ENCODE measurements at places on chromosomes 12 and 14.

- no peak for DNase-seq
These were observed 10.2 kb upstream of the DHRS7 start for GRCh38 chr14:60175255-60175902.

DNA sequence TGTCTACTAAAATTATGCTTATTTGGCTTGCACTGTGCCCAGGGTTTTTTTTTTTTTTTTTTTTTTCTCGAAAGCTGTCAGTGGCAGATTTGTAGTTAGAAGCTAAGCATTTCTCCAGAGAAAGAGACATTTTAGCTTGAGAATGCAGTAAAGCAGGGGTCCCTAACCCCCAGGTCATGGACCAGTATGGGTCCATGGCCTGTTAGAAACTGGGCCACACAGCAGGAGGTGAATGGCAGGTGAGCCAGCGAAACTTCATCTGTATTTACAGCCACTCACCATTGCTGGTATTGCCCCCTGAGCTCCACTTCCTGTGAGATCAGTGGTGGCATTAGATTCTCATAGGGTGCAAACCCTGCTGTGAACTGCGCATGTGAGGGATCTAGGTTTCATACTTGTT lies 73.7 kb downstream of the TMTC2 start:
- no peak for DNase-seq

- no peak for DNase-seq
These were observed 264.2 kb downstream of the GPHN start for GRCh38 chr14:66772146-66772545.

- no peak for DNase-seq
These were observed 324 bp downstream of the POLE start for GRCh38 chr12:132686825-132687210.

GRCh38 chr14:23302290-23303225 lies at the start of gene PPP1R3E:
Gene PPP1R3E, minus strand, starts transcription at chr14:23302859. Its CDS starts 283 bp downstream, at chr14:23302576.
- peak; percentile 76 for DNase-seq

- DNase-seq = no peak
These were observed 334.9 kb upstream of the SFSWAP start for GRCh38 chr12:131375972-131376345.

DNA sequence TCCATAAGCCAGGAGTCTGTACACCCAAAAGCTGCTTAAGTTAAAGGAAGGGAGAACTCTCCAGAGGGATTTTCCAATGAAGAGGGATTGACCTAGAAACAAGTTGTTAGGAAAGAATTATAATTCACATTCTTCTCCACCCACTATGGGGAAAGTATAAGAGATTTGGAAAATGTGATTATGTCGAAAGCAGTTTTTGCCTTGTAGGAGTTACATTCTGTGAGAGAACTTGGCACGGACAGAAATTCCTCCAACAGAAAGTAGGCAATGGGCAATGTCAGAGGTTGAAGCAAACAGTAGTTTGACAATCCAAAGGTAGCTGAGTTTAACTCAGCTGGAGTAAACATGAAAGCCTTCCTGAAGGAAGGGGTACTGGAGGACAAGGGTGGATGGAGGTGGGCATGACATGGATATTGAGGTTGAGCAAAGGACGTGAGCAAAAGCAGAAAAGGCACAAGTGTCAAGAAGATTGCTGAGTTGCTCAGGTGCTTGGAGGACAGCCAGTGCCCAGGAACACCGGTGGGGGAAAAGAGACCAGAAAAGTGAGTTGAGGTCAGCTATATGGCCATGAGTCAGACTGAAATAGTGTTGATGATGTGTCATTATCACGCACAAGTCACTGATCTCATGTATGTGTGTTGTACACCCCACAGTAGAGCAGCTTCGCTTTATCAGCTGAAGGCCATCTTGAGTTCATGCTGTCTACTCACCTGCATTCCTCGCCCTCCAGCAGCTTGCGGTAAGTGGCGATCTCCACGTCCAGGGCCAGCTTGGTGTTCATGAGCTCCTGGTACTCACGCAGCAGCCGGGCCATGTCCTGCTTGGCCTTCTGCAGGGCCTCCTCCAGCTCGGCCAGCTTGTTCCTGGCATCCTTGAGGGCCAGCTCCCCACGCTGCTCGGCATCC lies 4.0 kb downstream of the KRT5 start:
- no peak for DNase-seq

DNA sequence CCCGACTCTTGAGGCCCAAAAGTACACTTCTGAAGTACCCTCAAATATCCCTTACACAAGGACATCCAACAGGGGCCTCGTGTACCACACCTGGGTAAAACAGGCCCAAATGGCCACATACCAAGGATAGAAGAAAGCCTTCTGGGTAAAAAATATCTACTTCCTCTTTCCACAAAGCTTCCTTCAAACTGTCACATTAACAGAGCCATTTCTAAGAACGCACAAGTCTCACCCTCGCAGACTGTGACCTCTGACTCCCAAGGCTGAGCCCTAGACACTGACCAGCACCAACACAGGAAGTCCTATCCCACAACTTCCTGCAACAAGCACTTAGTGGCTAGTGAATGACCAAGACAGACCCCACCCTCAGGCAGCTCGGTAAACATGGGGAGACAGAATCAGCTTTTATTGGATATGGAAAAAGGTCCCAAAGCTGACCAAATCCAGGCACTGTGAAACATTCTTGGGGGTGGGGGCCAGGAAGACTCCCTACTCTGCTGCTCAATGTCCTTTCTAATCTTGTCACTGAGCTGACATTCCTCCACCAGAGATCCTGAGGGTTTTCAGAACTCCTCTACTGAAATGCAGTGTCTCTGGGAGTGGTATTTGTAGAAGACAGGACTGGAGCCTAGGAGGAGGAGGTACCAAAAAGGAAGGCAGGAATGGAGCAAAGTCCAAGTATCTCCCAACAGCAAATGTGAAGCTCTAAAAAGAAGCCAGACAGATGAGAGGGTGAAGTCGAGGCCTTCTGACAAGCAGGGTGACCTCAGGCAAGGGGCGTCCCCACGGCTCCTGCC lies 15.9 kb downstream of the KCTD10 start:
- no peak for DNase-seq

DNA sequence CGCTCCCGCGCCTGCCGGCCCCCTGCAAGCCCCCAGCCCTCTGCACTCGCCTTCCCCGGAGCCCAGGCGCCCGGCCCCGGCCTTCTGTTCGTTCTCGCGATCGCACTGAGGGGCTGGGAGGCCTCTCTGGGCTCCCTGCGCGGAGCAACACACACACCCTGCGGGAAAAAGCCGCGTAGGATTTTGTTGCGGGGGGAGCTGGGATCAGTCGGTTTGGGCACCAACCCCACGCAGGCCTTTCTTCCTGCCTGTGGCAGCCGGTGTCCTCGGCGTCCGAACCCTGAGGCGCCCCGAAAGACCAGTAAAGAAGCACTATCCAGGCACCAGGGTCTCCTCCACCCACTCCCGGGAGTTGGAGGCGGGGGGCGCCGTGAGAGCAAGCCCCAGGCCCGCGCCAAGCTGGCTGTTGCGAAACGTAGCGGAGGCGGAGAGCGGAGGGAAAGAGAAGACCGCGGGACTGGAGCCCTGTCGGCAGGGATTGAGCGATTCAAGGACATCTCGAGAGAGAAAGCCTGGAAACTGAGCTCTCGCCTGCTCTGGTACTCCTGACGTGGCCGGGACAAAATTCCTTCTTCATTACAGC lies 1.9 kb upstream of the HOXC5 start:
- DNase-seq = no peak

DNA sequence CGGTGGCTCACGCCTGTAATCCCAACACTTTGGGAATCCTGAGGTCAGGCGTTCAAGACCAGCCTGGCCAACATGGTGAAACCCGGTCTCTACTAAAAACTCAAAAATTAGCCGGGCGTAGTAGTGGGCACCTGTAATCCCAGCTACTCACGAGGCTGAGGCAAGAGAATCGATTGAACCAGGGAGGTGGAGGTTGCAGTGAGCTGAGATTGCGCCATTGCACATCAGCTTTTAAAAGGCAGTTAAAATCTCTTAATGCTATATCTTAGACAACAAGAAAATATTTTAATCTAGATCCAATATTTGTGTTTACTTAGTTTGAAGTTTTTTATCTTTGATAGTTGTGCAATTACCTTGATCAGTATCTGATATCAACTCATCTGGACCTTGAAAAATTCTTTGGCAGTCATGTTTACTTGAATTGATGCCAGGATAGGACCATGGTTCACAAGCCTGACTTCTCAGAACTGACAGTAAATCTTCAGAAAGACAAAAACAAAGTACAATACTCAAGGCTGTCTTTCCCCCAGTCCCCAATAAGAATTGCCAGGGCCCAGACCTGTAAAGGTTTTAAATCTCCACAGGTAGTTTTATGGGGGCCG lies 135.0 kb upstream of the AEBP2 start:
- DNase-seq = no peak

DNA sequence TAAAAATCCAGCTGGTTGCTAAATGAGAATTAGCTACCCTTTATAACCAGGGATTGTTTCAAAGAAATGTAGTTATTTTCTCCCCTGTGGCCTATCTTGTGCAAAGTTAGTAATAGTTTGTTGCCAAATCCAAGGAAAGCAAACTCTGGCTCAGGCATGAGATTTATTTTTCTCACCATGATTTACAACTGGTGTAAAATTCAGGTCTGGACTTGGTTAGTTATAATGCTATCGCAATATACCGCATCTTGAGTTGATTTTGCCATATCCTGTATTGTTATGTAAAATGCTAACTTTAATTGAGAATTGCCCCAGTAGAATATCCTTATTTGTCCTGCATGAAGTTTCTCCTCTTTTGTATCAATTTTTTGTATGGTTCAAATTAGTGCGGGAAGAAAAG lies 135.5 kb downstream of the CRADD start:
- no peak for DNase-seq

GRCh38 chr12:100995771-100996170 lies 201.2 kb downstream of the ANO4 start:
- DNase-seq = no peak

- no peak for DNase-seq
These were observed 41.3 kb downstream of the STK38L start for GRCh38 chr12:27285403-27285802.

GRCh38 chr12:5523396-5524115 lies 91.6 kb downstream of the NTF3 start:
- DNase-seq = no peak

DNA sequence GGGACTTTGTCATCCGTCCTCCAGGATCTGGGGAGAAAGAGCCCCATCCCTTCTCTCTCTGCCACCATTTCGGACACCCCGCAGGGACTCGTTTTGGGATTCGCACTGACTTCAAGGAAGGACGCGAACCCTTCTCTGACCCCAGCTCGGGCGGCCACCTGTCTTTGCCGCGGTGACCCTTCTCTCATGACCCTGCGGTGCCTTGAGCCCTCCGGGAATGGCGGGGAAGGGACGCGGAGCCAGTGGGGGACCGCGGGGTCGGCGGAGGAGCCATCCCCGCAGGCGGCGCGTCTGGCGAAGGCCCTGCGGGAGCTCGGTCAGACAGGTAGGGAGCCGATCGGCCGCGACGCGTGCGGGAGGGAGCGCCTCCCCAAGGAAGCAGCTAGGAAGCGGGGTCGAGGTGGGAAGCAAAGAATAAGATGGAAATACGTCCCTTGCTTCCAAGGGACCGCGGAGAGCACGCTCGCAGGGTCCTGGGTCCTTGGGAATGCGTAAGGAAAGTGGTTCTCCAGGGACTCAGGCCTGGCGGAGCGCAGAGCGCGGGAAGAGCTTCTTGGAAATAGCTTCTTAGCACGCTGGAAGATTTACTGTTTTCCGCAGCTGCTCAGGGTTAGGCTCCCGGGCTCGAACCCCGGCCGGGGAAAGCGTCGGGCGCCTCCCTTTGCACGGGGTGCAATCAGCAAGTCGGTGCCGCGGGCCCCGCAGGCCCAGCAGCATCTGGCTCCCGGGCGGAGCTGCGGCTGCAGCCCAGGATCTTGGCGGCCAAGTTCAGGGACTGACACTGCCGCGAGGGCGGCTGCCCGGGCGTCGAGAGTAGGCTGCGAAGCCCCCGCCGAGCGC lies 457 bp downstream of the SOCS2 start:
- no peak for DNase-seq

- no peak for DNase-seq
These were observed 9.5 kb upstream of the CAPRIN2 start for GRCh38 chr12:30764251-30764650.

DNA sequence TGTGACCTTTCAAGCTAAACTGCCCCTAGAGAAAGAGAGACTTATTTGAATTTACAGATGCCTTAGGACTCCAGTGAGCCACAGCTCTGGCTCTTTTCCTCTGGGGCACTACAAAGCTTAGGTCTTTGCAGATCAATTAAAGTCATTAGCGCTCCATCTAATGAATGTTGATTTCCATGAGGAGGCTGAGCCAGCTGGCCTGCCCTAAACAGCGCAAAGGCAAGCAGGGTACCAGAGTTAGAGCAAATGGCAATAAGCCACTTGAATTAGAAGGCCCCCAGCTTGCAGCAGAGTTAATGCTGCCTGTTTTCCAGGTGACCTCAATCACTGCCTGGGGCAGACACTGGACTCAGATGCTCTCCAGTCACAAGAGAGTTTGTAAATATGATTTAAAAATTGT lies 695.3 kb downstream of the DIO2 start:
- DNase-seq = no peak

DNA sequence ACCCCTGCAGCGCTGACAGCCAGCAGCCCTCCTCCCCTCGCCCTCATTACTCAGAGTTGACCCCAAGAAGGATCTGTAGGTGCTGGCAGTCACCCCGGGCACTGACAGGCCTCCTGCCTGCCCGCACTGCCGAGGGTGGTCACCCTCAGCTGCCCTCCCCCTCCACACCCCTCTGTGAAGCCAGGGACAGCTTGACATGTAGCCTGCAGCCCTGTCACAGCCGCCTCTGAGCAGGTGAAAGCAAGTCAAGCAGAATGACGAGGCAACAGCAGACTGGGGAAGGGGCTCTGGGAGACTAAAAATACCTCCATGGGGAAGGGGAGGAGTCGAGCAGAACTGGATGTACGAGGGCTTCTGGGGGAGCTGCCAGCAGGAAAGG lies 178.1 kb downstream of the DPF3 start:
- DNase-seq = no peak

Measured in hematopoietic multipotent progenitor cell (in vitro differentiated cells).